ENCODE measurements at places on chromosomes 16 and 17.

GRCh38 chr17:7184091-7184488 is 4.9 kb upstream of the ASGR1 start:
- no peak for DNase-seq

DNA sequence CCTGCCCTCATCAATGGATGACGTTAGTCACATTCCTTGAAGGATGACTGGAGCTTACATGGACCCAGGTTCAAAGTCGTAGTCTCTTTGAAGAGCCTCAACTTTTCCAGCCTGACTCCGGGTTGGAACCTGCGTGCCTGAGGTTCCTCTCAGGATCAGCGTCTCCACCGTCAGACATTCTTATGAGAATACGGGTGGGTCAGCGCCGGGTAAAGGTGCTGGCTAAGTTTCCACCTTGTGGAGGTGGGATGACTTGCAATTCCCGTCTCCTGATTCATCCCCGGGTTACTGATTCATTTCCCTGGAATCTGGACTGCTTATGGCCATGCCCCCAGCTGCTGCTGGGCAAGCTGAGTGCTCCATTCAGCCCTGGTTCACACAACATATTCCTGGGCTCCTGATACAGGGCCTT is 38.9 kb upstream of the CMIP start:
- peak; percentile 83 for DNase-seq

DNA sequence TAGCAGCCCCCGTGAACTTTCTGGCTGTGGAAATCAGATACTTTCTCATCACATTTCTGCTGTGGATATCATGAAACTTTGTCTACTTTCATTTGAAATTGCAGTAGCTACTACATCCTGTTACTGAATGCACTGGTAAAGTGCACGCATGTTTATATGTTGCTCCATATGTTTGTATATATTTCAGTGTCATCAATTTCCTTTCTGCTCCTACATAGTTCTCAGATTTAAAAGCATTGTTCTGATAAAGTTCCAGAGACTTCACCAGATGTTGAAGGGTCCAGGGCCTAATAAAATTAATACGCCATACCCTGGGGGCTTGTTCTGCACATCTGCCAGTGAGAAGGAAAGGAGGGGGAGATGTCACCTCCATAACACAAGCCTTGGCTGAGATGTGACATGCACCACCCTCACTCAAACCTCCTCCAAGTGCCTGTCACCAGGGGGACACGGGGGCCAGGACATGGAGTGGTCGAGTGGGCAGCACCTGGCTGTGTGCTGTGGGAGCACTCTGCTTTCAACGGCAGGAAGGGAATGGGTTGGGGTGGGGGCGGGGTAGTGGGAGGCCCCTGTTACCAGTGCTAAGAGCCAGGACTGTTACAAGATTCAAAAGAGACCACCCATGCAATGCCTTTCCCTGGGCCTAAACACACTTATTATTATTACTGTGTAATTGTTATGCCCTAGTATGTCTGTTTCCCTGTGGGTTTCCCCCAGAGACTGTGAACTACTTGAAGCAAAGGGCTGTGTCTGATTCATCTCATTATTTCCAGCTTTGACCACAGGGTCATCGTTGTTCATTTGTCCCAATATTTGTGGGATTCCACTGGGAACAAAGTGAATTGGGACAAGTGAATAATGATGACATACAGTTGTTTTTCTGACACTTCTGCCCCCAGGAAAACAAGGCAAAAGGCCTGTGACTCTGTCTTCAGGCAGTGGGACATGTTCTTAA is 193.4 kb downstream of the FOXL1 start:
- DNase-seq: peak; percentile 56

DNA sequence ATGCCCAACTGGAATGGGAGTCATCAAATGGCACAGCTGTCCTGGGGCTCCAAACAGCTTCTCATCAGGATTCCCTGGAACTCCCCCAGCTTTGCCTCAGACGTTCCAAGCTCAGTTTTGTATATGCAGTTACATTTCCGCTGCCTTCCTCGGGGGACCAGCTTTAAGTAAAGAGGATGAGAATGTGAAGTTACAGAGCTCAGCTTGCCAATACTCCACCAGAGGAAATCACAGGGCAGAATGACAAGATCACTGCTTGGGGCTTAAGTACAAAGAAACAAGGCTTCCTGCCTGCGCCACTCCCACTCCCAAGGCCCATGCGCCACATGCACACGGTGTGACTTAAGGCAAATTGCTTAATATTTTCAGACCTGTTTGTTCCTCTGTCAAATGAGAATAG is 272.4 kb upstream of the CDH11 start:
- no peak for DNase-seq

- no peak for DNase-seq
Observed at GRCh38 chr16:8295513-8296237, 294.6 kb downstream of the TMEM114 start.

DNA sequence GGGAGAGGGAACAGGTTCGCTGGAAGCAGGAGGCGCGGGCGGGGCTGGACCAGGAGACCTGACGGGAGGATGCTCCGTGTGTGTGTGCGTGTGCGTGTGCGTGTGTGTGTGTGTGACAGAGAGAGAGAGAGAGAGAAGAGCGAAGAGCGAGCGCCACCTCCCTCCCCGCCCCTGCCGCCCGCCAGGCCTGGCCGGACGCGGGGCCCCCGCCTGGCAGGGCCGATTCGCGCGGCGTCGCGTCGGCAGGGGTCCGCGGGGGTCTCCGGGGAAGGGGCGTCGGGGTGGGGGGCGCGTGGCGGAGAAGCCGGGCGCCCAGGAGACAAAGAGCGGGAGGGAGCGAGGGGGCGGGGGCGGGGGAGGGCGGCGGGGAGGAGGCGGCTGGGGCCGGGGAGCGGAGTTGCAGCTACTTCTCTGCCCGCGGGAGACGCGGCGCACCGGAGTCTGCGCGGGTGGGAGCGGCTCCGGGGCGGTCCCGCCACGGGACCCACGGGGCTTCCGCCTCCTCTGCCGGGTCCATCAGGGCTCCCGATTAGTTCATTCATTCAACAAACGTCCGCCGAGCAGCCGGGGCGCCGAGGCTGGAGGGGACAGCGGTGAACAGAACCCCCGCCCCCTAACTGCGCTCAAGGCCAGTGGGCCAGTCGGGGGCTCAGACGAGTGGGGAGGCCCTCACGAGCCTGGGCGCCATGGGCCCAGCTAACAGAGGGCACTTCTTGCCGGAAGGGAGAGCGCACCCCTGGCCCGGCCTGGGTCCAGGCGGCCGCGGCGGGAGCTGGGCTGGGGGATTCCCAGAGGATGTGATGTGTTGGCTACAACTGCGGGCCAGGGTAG is at the start of gene SAMD14:
Gene SAMD14 (minus strand): TSS at position 433 of the 831 bp plus-strand sequence. CDS start 5,201 bp downstream, outside the sequence.
- peak; percentile 67 for DNase-seq

DNA sequence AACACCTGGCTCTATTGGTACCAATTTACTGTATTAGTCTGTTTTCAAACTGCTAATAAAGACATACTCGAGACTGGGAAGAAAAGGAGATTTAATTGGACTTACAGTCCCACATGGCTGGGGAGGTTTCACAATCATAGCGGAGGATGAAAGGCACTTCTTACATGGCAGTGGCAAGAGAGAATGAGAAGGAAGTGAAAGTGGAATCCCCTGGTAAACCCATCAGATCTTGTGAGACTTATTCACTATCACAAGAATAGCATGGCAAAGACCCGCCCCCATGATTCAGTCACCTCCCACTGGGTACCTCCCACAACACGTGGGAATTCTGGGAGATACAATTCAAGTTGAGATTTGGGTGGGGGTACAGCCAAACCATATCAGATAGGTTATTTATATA is 22.6 kb upstream of the GOSR1 start:
- no peak for DNase-seq

GRCh38 chr17:29587591-29587990 is 1.9 kb downstream of the GIT1 start:
- no peak for DNase-seq

- no peak for DNase-seq
Observed at GRCh38 chr16:24999856-25000461, 15.2 kb downstream of the ARHGAP17 start.

DNA sequence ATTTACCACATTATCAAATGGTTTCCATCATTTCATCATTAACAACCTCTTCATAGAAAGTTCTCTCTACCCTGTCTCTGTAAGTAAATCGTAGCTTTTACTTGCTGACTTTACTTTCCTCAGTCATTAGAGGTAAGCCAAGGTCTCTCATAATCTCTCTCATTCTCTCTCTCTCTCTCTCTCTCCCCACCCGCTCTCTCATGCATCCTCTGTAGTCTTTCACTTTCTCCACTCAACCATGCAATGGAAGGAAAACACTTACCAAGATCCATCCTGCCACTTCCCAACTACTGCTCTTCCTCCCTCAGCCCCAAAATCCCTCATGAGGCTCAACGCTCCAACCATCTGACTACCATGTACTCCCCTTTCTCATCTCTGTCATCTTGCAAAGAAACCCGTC is 6.1 kb downstream of the CEP112 start:
- DNase-seq: no peak

DNA sequence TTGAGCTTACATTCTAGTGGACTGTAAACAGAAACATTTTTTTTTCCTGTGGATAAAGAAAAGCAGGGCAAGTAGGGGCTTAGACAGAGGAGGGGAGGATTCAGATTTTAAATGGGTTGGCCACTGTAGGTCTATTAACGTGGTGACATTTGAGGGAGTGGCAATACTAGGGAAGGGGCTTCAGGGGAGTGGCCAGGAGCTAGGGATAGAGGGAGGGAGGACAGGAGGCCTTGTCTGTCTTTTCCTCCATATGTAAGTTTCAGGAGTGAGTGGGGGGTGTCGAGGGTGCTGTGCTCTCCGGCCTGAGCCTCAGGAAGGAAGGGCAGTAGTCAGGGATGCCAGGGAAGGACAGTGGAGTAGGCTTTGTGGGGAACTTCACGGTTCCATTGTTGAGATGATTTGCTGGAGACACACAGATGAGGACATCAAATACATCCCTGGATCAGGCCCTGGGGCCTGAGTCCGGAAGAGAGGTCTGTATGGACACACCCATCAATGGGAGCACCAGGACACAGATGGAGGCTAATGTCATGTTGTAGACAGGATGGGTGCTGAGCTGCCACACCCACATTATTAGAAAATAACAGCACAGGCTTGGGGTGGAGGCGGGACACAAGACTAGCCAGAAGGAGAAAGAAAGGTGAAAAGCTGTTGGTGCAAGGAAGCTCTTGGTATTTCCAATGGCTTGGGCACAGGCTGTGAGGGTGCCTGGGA is 6.5 kb upstream of the HBM start:
- no peak for DNase-seq

DNA sequence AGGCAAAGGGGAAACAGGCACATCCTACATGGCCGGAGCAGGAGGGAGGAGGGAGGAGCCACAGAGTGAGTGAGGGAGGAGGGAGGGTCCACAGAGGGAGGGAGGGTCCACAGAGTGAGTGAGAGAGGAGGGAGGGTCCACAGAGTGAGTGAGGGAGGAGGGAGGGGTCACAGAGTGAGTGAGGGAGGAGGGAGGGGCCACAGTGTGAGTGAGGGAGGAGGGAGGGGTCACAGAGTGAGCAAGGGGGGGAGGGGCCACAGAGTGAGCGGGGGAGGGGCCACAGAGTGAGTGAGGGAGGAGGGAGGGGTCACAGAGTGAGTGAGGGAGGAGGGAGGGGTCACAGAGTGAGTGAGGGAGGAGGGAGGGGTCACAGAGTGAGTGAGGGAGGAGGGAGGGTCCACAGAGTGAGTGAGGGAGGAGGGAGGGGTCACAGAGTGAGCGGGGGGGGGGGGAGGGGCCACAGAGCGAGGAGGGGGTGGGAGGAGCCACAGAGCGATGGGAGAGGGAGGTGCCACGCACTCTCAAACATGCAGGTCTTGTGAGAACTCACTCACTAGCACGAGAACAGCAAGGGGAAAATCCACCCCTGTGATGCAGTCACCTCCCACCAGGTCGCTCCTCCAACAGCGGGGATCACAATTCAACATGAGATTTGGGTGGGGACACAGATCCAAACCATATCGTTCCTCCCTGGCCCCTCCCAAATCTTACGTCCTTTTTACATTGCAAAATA is 24.3 kb upstream of the CDH15 start:
- DNase-seq: no peak

GRCh38 chr17:58277802-58278595 is 2.7 kb downstream of the MPO start:
- no peak for DNase-seq

GRCh38 chr17:50221266-50221863 is 19.9 kb upstream of the COL1A1 start:
- DNase-seq: peak; percentile 81

DNA sequence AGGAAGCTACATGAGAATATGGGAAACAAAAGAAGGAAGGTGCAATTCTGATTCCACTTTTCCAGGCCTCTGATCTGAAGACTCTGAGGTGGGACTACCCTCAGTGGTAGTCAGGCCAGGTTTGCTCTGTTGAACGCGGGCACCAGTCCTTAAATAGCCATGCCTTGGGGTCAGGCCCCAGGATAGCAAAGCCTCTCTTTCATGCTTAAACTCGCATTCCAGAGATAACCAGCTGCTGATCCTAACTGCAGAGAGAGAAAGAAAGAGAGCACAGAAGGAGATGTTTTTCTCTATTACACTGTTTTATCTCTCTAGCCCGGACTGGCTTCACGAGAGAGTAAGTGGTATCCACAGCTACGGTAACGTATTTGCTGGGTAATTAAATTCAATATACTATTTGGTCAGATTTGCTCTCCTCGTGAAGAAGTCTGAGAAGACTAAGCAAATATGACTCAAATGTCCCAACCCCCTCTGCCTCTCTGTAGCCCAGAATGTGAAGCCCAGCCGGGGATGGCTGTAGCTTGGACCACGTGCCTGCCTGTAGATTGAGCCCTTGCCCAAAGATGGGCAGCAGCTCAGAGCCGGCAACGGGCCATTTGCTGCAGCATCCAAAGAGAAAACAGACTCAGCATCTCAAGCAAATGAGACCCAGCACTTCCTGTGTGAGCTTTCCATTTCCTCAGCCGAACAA is 122.2 kb downstream of the SMG6 start:
- peak; percentile 95 for DNase-seq

GRCh38 chr17:80779961-80780380 is 211.7 kb upstream of the CHMP6 start:
- DNase-seq: peak; percentile 82

- no peak for DNase-seq
Observed at GRCh38 chr16:46898006-46898405, 13.8 kb downstream of the GPT2 start.

- peak; percentile 97 for DNase-seq
Observed at GRCh38 chr16:17470908-17471718, at the start of gene XYLT1. TSS of gene XYLT1 (minus strand) at chr16:17470960. CDS start at chr16:17470796, 164 bp downstream.

DNA sequence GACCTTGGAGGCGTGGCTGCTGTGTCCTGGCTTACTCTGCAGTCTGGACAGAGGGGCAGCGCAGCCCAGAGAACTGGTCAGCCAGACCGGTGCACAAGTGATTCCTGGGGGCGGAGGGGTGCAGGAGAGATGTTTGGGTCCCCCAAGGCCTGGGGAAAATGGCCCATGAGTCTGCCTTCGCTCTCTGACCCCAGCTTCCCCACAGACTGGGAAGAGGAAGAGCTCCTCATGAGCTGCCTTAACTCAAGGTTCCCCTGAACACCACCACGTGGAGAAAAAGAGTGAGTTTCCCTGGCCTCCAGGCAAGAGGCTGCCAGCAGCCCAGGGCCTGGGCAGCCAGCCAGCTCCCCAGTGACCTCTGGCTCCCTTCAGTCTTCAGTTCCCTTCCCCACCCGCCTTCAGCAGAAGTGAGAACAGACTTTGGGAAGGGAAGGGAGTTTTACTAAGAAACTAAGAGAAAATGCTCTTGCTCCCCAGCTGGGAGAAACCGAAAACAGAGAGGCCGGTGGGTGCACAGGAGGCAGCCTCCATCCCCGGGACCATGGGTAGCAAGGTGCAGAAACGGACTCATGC is 2.0 kb upstream of the C17orf99 start:
- peak; percentile 59 for DNase-seq

GRCh38 chr17:15092762-15093161 is 172.4 kb downstream of the PMP22 start:
- DNase-seq: peak; percentile 62

All from fibroblast of skin of abdomen (primary cell).